ENCODE measurements at places on chromosomes 7 and 10.

GRCh38 chr10:24163485-24163884 is 45.5 kb upstream of the KIAA1217 start:
- DNase-seq: no peak

GRCh38 chr10:86670290-86670811 is 2.0 kb downstream of the LDB3 start:
- no peak for DNase-seq

DNA sequence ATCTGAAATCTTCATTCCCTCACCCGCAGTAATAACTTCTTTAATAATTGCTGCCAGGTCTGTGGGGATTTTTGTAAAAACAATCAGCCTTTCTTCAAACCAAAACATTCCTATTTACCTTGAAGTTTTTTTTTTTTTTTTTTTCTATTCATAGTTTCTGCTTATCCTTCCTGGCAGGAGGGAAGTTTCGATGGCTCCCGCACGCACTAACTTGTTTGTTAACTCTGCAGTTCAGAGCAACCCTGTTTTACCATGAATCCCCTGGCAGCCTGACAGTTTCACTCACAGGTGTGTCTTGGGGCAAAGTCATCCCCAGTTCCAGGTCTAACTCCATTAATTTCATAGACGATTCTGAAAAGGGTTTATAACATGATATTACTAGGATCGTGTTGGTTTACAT is 149.3 kb downstream of the KLF6 start:
- no peak for DNase-seq

GRCh38 chr7:44667190-44667589 is 60.8 kb downstream of the OGDH start:
- no peak for DNase-seq

Data from Ammon's horn (tissue), 1 donor.